ENCODE measurements at places on chromosomes 13 and 19.
A peak's percentile ranks its signal among the peaks of the same experiment; 100 is the strongest.

GRCh38 chr19:924553-925086, 1.2 kb upstream of the ARID3A start:
- no peaks in the 10 kb centered on the region for H3K36me3 ChIP-seq
- peak; percentile 84 for DNase-seq
- H3K4me1 ChIP-seq, result peaks cover 5% of the 10 kb centered on the region
- peak overlapping the region; percentile 91 for H3K27ac ChIP-seq

- H3K4me1 ChIP-seq, result no peaks in the 10 kb centered on the region
- H3K36me3 ChIP-seq, result no peaks in the 10 kb centered on the region
- H3K27me3 ChIP-seq, result no peaks in the 10 kb centered on the region
- DNase-seq, result no peak
These were observed 12.4 kb upstream of the FBL start for GRCh38 chr19:39858541-39858940.

GRCh38 chr13:45696610-45697226, 5.4 kb upstream of the CBY2 start:
- no peak for DNase-seq
- peak overlapping the region; percentile 79 for H3K27ac ChIP-seq
- H3K27me3 ChIP-seq, result no peaks in the 10 kb centered on the region
- H3K36me3 ChIP-seq, result no peaks in the 10 kb centered on the region
- H3K4me1 ChIP-seq, result peaks cover 21% of the 10 kb centered on the region
- H3K4me3 ChIP-seq, result no peak overlapping the region

GRCh38 chr19:40221858-40222619, 3.9 kb upstream of the TTC9B start:
- H3K27ac ChIP-seq, result no peak overlapping the region
- no peaks in the 10 kb centered on the region for H3K4me1 ChIP-seq
- no peaks in the 10 kb centered on the region for H3K36me3 ChIP-seq
- peak; percentile 91 for DNase-seq
- peak overlapping the region; percentile 39 for H3K4me3 ChIP-seq

DNA sequence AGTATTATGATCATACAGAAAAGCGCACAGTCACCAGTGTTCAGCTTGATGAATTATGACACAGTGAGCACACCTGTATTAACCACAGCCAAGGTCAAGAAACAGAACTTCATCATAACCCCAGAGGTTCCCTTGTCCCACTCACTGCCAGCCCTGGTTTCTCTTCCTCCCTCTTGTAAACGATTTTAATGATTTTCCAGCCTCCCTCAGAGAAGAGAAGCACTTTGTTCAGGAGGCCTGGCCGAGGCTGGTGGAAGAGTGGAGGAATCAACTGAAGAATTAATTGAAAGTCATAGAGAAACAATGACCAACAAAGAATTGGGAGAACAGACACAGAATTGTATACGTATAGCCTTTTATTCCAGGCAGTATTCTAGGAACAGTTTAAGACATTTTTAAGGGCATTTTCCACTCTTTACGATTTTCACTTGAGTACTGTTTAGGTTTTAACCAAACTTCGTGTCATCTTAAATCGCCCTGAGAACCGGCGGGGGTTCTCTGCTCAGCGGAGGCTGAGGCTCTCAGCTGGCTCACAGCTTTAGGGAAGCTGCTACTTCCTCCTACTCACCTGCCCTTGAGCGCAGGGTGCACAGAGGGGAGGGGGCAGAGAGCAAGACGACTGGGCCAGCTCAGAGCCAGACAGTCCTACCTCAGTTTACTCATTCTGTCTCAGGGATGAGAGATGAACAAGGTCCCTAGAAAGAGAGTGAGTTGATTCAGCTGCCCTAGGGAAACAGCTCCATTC, 108.6 kb downstream of the AKAP11 start:
- no peaks in the 10 kb centered on the region for H3K27me3 ChIP-seq
- peak; percentile 34 for DNase-seq
- peak overlapping the region; percentile 48 for H3K27ac ChIP-seq
- peaks cover 37% of the 10 kb centered on the region for H3K4me1 ChIP-seq
- no peaks in the 10 kb centered on the region for H3K36me3 ChIP-seq
- H3K4me3 ChIP-seq, result no peak overlapping the region

DNA sequence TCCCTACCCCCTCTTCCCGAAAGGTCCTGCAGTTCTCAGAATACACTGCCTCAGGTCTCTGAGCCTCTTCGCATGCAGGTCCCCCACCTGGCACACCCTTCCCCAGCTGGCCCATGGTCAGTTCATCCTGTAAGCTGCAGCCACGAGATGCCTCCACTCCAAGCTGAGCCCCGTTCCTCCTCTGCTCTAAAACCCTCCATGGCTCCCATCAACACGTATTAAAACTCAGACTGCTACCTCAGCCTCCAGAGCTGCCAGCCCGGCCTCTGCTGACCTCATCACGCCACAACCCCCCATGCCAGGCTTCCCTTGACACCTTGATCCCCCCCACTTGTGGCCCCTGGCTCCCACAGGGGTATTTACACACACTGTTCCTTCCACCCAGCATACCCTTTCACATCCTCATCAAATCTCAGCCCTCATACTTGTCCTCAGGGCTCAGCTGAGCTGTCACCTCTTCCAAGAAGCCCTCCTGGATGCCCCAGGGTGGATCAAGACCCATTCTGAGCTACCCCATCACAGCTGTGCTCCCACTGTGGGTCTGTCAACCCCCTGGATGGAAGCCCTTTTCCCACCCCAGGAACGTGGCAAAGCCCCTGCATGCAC, 48.9 kb downstream of the PTPRS start:
- H3K36me3 ChIP-seq, result no peaks in the 10 kb centered on the region
- H3K27ac ChIP-seq, result no peak overlapping the region
- H3K4me1 ChIP-seq, result peaks cover 19% of the 10 kb centered on the region
- no peak overlapping the region for H3K4me3 ChIP-seq

- no peaks in the 10 kb centered on the region for H3K27me3 ChIP-seq
- H3K4me1 ChIP-seq, result no peaks in the 10 kb centered on the region
- no peaks in the 10 kb centered on the region for H3K36me3 ChIP-seq
- no peak overlapping the region for H3K4me3 ChIP-seq
These were observed 6.6 kb downstream of the PEPD start for GRCh38 chr19:33514885-33515551.

- no peaks in the 10 kb centered on the region for H3K36me3 ChIP-seq
- H3K4me3 ChIP-seq, result no peak overlapping the region
- no peak for DNase-seq
- H3K27me3 ChIP-seq, result peaks cover 5% of the 10 kb centered on the region
- no peak overlapping the region for H3K27ac ChIP-seq
- no peaks in the 10 kb centered on the region for H3K4me1 ChIP-seq
These were observed 3.5 kb upstream of the KLK6 start for GRCh38 chr19:50972795-50973376.

DNA sequence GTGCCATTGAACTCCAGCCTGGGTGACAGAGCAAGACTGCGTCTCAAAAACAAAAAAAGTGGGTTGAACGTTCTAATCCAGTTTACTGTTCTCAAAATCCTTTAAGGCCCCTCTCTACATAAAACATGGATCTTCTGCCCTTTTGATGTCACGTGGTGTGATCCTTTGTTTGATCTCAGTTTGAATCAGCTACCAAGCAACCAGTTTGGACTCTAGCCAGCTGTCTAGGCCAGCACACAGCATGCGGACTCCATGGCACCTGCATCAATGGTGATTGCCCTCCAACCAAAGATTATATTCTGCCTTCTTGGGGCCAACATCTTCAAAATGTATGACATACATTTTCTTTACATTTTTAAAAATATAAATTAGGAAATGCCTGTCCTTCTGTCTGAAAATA, 365.4 kb downstream of the NDFIP2 start:
- H3K36me3 ChIP-seq, result no peaks in the 10 kb centered on the region
- no peaks in the 10 kb centered on the region for H3K4me1 ChIP-seq
- no peak for DNase-seq
- no peak overlapping the region for H3K4me3 ChIP-seq

GRCh38 chr13:93788456-93788855, 561.8 kb downstream of the GPC6 start:
- H3K27me3 ChIP-seq, result no peaks in the 10 kb centered on the region
- DNase-seq, result no peak
- H3K27ac ChIP-seq, result no peak overlapping the region
- H3K36me3 ChIP-seq, result no peaks in the 10 kb centered on the region

DNA sequence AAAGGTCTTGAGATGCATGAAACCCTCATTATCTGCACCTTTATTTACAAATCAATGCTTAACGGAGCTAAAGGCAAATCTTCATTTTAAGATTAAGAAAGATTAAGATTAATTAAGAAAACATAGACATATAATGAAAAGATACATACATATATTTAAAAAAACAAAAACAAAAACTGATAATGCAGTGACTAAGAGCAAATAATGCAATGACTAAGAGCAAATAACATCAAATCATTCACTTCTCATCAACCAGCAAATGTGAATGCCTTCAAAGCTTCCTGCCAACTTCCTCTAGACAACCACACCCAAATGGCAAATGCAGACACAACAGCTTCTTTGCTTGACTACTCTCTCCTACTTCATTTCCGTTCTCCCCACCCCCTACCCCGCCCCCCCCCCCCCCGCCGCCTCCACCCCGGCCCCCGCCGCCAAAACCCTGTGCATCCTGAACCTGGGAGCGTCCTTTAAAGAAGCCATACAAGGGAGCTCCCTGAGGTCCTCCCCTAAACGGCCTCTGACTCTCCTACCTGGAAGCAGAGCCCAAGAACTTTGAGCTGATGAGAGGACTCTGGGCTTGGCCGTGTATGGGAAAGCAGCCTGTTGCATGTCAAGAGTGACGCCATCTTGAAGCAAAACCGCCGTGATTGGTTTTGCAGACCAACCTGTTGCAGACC, 24.5 kb downstream of the TEX101 start:
- no peak for DNase-seq
- H3K4me3 ChIP-seq, result no peak overlapping the region
- no peak overlapping the region for H3K27ac ChIP-seq
- peaks cover 5% of the 10 kb centered on the region for H3K27me3 ChIP-seq
- no peaks in the 10 kb centered on the region for H3K4me1 ChIP-seq
- no peaks in the 10 kb centered on the region for H3K36me3 ChIP-seq

DNA sequence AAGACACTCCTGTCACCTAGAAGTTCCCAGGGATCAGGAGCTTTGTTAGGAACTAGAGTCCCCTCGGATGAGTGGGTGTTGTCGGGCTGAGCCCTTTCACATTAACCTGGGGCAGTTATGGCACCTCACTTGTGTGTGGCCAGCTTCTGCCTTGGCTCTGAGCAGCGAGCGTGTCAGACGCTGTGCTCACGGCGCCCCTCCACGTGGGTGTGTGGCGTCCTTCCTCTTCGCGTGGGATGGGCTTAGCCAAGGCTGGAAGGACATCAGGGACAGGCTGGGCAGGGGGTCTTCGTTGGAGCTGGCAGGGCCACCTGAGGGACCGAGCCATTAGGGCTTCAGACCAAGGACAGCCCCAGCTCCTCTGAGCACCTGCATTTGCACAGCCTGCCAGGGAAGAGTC, 23.4 kb downstream of the DOT1L start:
- no peaks in the 10 kb centered on the region for H3K27me3 ChIP-seq
- H3K36me3 ChIP-seq, result peaks cover 34% of the 10 kb centered on the region
- DNase-seq, result no peak

- H3K4me3 ChIP-seq, result no peak overlapping the region
- H3K27me3 ChIP-seq, result no peaks in the 10 kb centered on the region
- no peaks in the 10 kb centered on the region for H3K4me1 ChIP-seq
- no peak overlapping the region for H3K27ac ChIP-seq
These were observed 8.1 kb downstream of the ATG4D start for GRCh38 chr19:10551698-10552301.

- no peak for DNase-seq
- H3K36me3 ChIP-seq, result no peaks in the 10 kb centered on the region
- H3K27me3 ChIP-seq, result no peaks in the 10 kb centered on the region
- no peak overlapping the region for H3K4me3 ChIP-seq
- no peak overlapping the region for H3K27ac ChIP-seq
- H3K4me1 ChIP-seq, result no peaks in the 10 kb centered on the region
These were observed 161.4 kb upstream of the SOX1 start for GRCh38 chr13:111905609-111905945.

DNA sequence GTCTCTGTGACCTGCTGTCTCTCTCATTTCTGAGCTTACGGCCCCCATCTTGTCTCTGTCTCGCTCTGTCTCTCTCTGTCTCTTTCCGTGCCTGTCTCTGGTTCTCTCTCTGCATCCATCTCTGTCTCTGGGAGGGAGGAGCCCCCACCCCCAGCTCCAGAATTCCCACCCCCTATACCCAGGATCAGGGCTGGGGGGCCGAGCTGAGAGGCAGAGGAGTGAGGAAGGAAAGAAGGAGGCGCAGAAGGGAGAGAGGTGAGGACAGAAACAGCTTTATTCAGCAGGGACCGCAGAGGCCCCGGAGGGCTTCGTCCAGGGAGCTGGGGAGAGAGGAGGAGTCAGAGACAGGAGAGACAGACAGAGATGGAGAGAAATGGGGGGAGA, 14.0 kb downstream of the JOSD2 start:
- no peaks in the 10 kb centered on the region for H3K36me3 ChIP-seq
- no peak for DNase-seq
- H3K4me1 ChIP-seq, result no peaks in the 10 kb centered on the region
- H3K4me3 ChIP-seq, result no peak overlapping the region

- no peaks in the 10 kb centered on the region for H3K27me3 ChIP-seq
- no peak overlapping the region for H3K4me3 ChIP-seq
- no peaks in the 10 kb centered on the region for H3K4me1 ChIP-seq
- no peak overlapping the region for H3K27ac ChIP-seq
- H3K36me3 ChIP-seq, result peaks cover 4% of the 10 kb centered on the region
These were observed 51.3 kb downstream of the MBNL2 start for GRCh38 chr13:97273341-97273831.

DNA sequence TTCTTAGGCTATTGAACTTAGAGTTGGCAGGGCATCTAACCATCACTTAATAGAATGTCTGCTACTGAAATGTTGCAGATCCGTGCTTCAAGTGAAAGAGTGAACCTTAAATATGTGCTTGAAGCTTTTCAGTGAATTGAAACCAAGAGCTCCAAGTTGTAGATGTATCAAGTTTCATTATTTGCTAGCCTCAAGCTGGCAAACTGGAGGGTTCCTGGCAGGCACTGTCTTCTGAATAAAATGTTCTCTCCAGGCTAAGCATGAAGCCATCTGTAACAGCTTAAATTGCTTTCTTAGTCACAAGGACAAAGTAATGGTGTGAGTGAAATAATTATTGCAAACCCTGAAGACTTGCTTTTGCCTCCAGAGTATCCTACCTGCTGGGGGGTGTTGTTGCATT, 415.0 kb upstream of the SPRY2 start:
- no peak overlapping the region for H3K4me3 ChIP-seq
- no peaks in the 10 kb centered on the region for H3K4me1 ChIP-seq
- H3K27ac ChIP-seq, result no peak overlapping the region
- H3K36me3 ChIP-seq, result no peaks in the 10 kb centered on the region

DNA sequence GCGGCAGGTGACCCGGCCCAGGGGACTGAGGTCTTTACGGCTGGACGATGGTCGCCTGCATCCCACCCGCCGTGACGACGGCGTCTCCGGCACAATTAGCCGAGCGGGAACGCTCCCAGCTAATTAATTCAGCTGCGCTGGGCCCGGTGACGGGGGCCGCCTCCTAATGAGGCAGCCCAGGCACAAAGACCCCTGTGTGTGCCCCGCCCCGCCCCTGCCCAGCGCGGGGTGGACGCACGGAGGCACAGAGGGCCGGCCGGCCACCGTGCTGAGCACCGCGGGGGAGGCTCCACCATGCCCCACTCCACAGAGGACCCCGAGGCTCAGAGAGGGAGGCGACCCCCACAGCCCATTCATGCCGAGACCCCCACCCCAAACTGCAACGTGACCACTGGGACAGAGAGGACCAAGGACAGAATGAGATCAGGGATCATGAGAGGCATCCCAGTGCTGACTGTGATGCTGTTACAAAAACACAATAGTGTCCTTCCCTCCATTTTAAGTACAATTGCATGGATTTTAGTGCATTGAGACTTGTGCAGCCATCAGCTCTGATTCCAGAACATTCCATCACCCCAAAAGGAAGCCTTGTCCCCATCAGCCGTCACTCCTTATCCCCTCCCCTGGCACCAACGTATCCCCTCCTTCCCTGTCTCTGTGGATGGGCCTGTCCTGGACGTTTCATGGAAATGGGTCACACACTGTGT, 17.0 kb downstream of the EFNA2 start:
- no peak overlapping the region for H3K4me3 ChIP-seq
- peaks cover 88% of the 10 kb centered on the region for H3K27me3 ChIP-seq
- DNase-seq, result no peak
- no peak overlapping the region for H3K27ac ChIP-seq
- no peaks in the 10 kb centered on the region for H3K4me1 ChIP-seq

Measured in MM.1S (cell line).